ENCODE measurements at places on chromosomes 11 and 22. TPM values are rescaled to one million over a fixed set of nuclear protein-coding genes. Genes with fewer than 3 reads are reported as not detected.

DNA sequence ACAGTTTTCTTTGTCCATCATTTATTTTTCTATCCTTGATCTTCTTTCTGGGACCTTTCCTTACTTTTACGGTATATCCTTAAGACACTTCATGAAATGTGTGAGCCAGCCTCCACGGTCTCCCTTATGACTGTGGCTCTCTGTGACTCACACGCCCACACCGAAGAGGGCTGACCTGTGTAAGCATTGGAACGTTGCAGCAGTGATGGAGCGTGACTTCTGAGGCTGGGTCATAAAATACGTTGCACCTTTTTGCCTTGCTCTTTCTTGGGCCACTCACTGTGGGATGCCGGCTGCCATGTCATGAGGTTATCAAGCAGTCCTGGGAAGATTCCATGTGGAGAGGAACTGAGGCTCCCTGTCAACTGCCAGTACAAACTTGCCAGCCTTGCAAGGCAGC lies 96.3 kb upstream of the RAB1B start:
- no peak for DNase-seq

DNA sequence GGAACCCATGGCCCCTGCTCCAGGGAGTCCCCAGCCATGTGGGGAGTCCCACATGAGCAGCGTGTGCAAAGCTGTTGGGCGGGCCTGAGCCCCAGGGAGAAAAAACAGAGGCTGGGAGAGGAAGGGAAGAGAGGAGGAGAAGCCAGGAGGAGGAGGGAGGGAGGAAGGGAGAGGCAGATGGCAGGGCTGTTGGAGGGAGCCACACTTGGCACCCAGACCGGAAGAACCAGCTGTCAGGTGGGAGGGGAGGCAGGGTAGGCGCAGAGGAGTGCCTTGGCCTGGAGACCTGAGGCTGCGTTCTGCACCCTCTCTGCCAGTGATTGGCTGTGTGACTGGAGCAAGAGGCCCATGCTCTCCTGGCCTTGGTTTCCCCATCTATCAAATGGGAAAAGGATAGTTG lies 6.7 kb downstream of the SYNGR1 start:
- no peak for DNase-seq

Gene KRTAP5-8
- total RNA-seq: not detected

Gene MUC2
- total RNA-seq: not detected

DNA sequence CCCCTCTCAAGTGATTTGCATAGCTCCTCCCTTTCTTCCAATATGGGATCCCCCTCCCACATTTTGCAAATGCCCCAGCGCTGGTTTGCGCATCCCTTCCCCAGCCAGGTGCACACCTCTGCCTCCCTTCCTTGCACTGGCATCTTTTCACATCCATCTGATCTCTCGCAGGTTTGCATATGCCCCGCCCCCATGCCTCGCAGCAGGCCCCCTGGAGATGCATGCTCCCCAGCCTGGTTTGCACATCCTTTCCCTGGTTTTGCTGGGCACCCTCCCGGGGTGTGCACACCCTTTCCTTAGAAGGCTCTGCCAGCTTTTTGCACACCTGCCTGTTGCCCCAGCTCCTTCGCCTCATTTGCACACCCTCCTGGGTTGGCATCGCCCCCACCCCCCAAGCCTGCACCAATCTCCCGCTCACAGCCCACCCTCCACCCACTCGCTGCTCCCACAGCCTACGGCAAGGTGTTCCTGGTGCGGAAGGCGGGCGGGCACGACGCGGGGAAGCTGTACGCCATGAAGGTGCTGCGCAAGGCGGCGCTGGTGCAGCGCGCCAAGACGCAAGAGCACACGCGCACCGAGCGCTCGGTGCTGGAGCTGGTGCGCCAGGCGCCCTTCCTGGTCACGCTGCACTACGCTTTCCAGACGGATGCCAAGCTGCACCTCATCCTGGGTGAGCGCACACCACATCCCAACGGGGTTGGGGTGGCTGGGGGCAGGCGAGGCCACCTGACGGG lies 917 bp downstream of the RPS6KA4 start:
- DNase-seq: peak; percentile 29

Gene PDGFB
- total RNA-seq: 29.3 TPM

Gene TEF
- 21.4 TPM for total RNA-seq

Gene NEFH
- 0.46 TPM for total RNA-seq

Gene NXPE2
- total RNA-seq: not detected

Gene NCR3LG1
- total RNA-seq: 3.7 TPM

DNA sequence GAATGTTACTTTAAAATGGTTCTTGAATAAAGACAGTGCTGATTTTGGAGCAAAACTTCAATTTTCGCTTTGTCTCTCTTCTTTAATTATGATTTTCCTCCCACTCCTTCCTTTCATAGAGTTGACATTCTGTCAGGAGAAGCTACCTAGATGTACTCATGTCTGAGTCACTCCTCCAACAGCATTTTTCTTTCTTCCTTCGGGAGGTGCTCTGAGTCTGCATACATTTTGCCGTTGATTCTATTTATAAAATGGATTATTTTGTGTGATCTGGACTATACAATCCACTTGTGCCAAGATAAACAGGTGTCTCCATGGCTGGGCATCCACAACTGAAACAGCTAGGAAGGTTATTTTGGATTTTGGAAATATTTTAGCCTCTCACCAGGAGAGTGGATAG lies 588.3 kb upstream of the ANO5 start:
- DNase-seq: no peak

GRCh38 chr11:121312483-121312882 lies 19.9 kb downstream of the SC5D start:
- DNase-seq: no peak
